ENCODE measurements at places on chromosomes 3 and 15.
A peak's percentile ranks its signal among the peaks of the same experiment; 100 is the strongest.

DNA sequence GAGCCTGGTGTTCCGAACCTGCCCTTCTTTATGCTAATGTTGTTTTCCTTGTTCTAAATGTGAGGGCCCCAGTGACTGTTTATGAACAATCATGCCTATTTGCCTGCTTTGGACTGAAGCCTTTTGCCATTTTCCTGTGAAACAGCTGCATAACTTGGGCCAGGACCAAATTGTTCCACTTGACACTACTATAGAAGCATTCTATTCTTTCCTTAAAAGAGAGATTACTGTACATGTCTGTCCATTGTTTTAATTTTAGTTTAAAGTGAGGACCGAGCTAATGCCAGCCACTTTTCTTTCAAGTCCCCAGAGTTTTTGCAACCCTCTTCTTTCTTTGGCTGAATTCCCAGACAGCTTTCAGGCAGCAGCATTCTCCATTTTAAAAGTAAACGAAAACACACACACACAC is 980.3 kb downstream of the CADM2 start:
- peak; percentile 46 for DNase-seq

DNA sequence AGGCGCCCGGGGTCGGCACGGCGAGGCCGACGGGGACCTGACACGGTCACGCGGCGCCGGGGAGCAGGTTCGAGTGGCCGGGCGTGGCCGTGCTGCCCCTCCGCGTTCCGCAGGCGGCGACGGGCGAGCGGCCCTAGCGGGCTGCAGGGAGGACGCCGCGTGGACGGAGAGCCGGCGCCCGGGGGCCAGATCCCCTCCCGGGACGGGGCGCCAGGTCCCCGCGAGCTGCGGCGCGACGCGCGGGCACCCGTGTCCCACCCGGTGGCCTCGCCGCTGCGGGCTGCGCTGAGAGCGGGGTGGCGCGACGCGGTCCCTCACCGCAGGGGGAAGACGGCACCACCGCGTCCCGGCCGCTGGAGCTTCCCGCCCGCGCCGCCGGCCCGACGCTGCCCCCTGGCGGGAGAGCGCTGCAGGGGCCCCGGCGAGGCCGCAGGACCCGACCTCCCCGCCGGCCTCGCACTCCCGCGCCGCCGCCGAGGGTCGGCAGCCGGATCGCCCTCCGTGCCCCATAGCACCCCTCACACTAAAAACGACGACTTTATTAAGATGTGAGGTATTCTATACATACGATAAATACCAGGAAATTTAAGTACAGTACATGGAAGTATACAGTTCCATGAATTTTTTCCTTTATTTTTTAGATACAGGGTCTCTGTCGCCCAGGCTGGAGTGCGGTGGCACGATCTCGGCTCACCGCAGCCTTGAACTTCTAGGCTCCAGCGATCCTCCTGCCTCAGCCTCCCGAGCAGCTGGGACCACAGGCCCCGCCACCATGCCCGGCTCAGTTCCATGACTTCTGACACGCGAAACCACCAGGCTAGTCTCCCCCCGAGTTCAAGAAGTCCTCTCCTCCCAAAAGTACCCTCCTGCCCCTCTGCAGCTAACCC is 1.3 kb upstream of the PIGZ start:
- peak; percentile 29 for DNase-seq

DNA sequence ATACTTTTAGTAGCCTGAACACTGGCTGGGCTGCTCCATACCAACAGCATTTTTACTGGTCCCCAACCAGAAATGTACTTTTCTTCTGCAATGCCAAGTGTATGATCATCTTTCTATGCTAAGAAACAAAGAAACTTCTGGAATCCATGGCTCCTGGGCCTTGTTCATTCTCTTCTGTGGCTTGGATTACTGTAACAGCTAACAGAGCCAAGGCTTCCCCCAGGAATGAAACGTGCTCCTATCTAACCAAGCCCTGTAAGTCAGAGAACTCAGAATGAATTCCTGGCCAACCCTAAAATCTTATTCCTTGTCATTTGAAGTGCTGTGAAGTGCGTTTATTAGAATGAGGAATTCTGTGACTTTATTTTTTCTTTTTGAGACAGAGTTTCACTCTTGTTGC is 102.9 kb upstream of the RAD18 start:
- no peak for DNase-seq

DNA sequence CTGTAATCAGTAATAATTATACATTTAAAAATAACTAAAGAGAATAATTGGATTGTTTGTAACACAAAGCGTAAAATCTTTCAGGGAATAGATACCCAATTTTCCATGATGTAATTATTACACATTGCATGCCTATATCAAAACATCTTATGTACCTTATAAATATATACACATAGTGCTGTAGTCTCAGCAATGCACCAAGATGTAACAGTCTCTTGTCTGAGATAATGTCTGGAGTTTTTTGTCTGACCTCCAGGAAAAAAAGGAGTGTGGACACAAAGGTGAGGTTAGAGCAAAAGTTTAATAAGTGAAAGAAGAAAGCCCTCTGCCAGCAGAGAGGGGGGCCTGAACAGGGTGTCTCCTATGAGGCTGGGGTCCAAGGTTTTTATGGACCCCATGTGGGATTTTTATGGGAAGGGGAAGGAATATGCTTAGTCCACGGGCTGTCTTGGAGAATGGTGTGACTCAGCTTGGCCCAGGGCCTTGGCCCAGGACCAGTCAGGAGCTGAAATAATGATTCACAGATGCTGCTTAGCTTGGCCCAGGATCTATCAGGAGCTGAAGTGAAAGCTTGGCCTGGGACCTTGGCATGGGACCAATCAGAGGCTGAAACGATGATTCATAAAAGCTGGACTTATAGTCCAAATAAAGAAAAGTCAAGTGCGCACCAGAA is 545.0 kb downstream of the ZPLD1 start:
- DNase-seq = peak; percentile 100

GRCh38 chr3:132344666-132345280 is 27.6 kb downstream of the ACP3 start:
- peak; percentile 39 for DNase-seq

DNA sequence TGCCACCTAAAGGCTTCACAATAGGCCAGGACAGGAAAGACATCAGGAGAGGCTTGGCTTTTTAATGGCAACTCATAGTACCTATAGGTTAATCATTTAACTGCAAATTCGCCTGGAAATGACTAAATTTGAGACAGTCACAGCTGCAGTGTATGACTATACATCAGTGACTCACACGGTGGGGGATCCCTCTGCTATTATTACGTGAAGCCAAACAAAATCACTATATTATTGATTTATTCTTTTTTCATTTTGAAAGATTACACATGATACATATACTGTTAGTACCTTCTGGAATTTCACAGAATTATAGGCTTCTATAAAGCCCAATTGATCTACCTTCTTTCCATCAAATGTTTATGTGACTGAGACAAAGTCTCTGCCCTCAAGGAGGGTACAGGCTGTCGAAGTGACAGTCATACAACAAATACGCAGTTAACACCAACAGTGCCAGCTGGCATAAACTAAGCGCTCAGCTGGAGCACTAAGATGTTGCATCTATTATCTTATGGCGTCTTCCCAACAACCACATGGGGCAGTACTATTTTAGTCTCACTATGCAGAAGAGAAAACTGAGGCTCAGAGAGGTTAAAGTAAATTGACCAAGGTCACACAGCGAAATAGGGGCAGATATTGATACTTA is 82.0 kb upstream of the LMOD3 start:
- no peak for DNase-seq

GRCh38 chr15:57640930-57641682 is 49.4 kb downstream of the MYZAP start:
- DNase-seq = peak; percentile 29

- no peak for DNase-seq
These were observed 21.0 kb downstream of the SNAPC5 start for GRCh38 chr15:66476535-66476934.

GRCh38 chr3:186287711-186288110 is 74.3 kb downstream of the DGKG start:
- peak; percentile 85 for DNase-seq

- DNase-seq = peak; percentile 31
These were observed 24.0 kb downstream of the RMDN3 start for GRCh38 chr15:40731034-40731433.

DNA sequence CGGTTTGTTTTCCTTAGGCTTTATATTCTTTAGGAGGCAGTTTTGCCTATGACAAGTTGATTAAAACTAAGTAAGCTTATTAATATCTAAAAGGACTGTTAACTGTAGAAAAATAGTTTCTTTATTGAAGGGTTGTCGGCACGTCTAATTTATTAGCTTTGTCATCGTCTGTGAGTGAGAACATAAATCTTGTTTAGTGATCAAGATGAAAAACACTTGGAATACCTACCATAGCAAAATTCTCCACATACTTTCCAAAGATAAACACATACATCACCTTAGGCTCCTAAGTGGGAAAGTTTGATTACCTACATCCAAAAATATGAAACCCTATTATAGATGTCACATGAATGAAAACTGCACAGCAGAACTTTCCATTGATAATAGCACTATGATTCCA is 139.1 kb upstream of the BNIP2 start:
- DNase-seq = no peak

DNA sequence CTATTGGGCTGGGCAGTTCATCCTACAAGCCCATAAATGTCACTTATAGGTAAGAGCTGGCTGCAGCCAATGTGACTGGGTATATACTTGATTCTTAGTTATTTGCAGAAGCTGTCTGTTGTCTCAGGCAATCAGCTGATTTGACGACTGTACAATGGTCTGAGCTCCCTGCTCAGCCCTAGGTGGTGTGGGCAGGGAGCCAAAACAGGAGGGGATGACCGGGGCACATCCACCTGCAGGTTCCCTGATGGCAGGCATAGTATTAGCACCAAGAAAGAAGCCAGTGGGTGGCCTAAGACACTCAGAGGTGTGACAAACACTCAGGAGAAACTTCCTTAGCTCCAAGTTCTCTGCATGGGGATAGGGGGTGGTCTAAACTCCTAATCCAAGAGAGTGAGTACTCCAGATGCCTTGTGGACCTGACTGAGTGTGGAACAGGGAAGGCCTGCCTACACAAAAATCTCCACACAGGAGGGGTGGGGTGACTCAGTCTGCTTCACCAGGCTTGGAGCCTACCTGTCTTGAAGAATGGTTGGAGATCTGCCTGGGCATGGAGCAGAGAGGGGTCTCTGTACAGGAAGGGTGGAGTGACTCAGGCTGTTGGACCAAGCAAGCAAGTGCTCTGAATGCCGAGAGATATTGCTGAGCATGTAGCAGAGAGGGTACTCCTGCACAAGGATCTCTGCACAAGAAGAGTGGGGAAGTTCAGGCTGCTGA is 690.4 kb upstream of the NAALADL2 start:
- DNase-seq = no peak
